ENCODE measurements at places on chromosomes 3 and 15.

DNA sequence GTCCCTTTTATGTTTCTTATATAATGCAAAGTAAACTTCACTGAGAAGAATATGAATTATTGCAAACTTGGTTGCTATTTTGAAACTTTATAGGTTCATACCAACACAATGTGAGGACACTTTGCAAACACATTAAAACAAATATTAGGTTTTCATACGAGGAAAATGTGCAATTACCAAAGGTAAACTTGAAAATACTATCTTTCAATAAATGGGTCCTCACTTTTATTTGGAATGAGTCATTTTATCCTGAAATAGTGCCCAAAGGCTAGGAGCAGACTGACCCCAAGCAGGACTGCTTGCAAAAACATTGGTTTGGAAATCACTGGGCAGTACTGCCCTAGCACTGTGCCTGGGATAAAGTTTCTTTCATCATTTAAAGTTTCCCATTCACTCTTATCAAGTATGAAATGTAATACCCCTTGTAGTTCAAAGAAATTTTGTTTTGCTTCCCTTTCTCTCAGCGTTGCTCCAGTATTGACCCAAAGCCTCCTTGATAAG lies 396.5 kb downstream of the EPHA3 start:
- no peak for DNase-seq

- DNase-seq, result no peak
Observed at GRCh38 chr3:23619705-23620637, 185.8 kb upstream of the UBE2E1 start.

DNA sequence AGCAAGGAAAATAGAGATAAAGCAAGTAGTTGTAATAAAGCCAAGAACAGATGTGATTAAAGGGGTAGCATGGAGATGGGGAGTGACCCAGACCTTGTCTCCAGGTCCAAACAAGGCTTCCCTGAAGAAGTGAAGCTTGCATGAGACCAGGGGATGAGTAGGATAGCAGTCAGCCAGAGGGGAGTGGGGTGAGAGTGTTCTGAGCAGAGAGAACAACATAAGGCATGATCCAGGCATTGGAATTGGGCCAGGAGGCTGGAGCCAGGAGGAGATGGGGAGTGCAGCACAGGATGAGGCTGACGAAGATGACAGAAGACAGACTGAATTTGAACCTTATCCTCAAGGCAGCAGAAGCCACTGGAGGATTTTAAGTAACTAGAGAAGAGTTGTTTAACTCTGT lies 7.2 kb downstream of the TMOD2 start:
- DNase-seq, result no peak

- DNase-seq, result no peak
Observed at GRCh38 chr3:16768956-16769355, 115.8 kb upstream of the PLCL2 start.

GRCh38 chr3:8369638-8370037 lies 132.0 kb upstream of the LMCD1 start:
- DNase-seq, result no peak

GRCh38 chr3:177279118-177279815 lies 82.0 kb upstream of the TBL1XR1 start:
- DNase-seq, result no peak

- DNase-seq, result no peak
Observed at GRCh38 chr3:48716508-48716981, 476 bp downstream of the IP6K2 start.

DNA sequence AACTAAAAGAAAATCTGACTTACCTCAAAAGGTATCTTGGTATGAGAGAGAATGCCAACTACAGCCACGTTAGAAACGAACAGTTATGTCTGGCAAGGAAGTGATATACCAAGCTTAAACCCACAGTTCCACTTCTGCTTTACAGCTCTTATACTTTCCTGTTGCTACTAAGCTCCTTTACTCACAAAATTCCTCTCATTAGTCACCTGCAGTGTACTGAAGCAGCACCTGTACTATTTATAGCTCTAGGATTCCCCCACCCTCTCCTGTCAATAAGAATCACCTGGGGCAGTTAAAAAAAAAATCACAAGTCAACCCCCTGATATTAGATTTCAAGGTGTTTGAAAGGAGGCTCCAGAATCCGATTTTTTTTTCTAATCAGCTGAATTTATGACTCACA lies 2.9 kb upstream of the TMEM266 start:
- no peak for DNase-seq

DNA sequence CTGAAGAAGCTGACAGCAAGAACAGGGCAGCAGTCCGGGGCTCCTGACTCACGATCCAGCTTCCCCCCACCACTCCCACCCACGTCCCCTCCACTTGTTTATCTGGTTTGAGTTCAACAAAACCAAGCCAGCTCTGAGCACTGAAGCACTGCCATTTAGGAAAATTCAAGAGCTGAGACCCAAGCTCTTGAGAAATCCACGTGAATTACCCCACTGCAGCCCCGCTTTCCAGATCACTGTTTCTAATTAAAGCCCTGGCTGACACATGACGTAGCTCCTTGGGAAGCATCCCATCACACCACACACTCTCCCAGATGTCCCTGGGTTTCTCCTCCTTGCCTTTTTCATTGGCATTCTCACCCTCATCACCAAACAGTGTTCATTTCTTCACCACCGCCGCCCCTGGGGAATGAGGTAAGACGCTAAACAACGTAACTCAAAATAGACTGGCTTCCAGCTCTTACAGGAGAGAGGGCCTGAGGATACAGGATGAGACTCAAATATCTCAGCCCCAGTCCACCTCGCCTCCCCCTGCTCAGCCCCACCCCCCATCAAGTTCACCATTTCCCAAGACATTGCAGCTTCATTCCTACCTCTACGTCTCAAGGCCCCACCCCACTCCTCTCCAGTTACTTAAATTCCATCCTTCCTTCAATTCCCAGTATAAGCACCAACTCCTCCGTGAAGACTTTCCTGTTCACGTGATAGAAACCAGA lies 95.4 kb downstream of the SRGAP3 start:
- DNase-seq, result no peak

- no peak for DNase-seq
Observed at GRCh38 chr3:37443363-37444035, 269.1 kb upstream of the LRRFIP2 start.

DNA sequence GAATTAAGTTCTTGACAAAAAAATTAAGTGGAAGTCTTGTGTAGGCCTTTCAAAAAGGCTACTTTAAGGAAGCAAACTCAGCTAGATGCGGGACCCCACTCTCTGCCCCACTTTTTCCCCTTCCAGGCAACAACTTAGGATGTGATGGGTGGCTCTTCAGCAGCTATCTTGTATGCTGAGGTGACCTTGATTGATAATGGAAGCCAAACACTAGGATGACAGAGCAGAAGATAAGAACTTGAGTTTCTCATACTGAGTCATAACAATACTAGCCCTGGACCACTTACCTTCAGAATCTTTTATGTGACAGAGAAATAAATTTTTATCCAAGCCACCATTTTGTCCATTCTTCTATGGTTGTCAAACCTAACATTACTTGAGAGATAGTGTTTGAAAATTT lies 16.1 kb downstream of the PDCD10 start:
- DNase-seq, result no peak

GRCh38 chr3:147256739-147257138 lies 149.6 kb downstream of the ZIC4 start:
- no peak for DNase-seq

DNA sequence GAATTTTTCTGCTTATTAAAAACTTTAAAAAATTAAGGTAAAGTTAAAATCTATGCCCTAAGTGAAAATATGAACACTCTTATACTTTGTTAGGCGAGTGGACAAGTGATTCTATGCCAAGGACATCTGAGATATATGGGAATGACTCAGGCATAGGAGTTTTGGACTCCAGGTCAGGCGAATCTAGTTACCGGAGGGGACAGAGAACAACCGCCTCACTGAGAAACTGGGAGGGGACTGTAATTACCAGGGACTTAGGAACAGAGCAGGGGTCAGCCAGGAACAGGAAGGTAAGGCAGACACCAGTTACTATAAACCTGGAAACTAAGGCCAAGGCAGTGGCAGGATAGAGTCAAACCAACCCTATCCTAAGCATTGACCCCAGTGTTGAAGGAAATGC lies 16.8 kb upstream of the ATP1B3 start:
- DNase-seq, result no peak

DNA sequence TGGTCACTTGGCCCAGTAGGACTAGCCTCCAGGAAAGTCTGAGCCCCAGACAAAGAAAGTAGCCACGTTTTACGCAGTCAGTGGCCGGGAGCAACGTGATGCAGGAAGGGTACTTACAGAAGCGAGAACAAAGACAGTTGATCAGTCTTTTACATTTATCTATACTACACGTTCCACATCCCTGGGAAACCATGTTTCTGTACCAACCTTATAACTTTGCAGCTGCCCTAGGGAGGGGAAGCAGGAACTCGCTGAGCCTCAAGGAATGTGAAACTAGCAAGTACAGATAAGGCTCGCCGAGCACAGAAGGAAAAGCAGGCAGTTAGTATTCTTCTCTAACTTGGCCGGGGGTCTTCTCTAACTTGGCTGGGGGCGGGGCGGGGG lies 3.4 kb upstream of the KNL1 start:
- no peak for DNase-seq

GRCh38 chr15:96887730-96888129 lies 557.2 kb downstream of the NR2F2 start:
- DNase-seq, result peak; percentile 78

GRCh38 chr15:45224621-45225217 lies 27.3 kb upstream of the SLC28A2 start:
- DNase-seq, result no peak

GRCh38 chr3:53588122-53588521 lies 93.7 kb downstream of the CACNA1D start:
- no peak for DNase-seq

GRCh38 chr15:78264304-78265136 lies at the start of gene DNAJA4:
DNAJA4 (plus strand) TSS chr15:78264562; CDS start chr15:78264764, 202 bp downstream.
- DNase-seq, result peak; percentile 58

DNA sequence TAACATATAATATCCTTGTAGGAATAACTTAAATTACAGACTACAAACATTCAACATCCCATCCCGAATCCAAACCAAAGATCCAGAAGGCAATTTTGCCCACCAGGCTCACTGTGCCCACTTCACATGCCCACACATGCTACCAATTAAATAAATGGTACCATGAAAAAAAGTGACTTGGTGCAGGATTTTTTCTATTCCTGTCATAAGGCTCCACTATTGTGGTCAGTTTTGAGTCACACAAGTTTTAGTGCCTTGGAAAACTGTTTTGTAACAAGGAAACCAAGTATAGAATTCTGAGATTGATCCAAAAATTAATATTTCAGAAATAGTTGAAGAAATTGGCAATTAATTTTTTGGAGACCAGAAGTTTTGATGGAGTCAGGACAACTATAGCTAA lies 470.1 kb upstream of the THBS1 start:
- DNase-seq, result no peak

- no peak for DNase-seq
Observed at GRCh38 chr15:34318277-34319079, 19.1 kb downstream of the SLC12A6 start.

GRCh38 chr3:141477224-141477623 lies 9.6 kb upstream of the RASA2 start:
- peak; percentile 88 for DNase-seq

DNA sequence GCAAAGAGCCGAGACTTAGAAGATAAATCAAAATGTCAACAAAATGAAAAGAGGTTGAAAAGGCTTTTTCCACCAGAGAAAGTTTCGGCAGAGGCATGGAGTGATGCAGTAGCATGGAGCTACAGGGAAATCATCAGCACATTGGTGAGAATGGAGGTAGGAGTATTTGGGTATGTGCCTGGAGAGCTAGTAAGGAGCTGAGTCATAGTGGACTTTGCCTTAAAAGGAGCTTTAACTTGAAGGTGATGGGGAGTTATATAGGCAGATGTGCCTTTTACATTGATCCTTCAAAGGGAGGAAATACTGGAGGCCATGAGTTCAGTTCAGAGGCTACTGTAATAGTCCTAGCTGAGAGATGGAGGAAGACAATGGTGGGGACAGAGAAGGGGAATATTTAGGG lies 44.3 kb downstream of the IL5RA start:
- no peak for DNase-seq

- no peak for DNase-seq
Observed at GRCh38 chr3:97687734-97688133, 76.8 kb upstream of the ARL6 start.

DNA sequence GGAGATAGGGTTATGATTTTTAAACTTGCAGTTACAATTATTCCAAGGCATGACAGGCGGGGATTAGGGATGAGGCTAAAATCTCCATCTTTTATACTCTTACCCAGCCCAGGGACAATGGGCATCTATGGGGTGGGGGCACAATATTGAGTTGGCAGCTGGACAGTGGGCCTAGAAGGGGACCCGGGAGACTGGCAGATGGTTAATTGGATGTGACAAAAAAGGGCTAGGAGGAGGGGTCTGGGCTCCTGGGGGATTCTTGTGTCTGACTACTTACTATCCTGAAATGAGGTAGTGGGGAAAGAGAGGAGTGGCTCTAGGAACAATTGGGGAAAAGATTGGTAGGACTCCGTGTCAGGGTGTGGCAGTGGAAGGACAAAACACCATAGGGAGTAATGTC lies 53.0 kb upstream of the ROPN1 start:
- no peak for DNase-seq

Measured in kidney capillary endothelial cell (primary cell).